ENCODE measurements at places on chromosomes 2 and 18.

DNA sequence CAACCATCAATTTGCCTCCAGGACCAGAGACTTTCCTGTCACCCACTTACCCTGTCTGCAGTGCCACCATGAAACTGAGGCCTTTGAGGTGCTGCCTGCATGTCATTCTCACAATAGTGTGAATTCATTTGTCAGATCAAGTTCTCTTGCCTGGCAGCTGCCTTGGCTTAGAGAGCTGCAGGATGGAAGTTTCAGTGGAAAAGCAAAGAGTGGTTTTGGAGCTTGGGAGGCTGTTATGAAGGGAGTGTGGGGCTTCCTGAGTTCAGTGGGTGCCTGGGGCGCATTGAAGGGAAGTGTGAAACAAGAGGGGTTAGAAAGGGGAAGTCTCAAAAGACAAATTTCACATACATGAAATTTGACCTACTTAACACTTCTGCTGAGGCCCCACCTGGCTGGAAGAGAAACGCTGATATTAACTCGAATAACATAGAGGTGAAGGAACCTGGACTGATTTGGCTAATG lies 7.9 kb upstream of the LBH start:
- DNase-seq: no peak

- DNase-seq: peak; percentile 79
Measured at GRCh38 chr2:20223407-20224163, 1.3 kb downstream of the SDC1 start.

GRCh38 chr2:143615562-143615961 lies 486.3 kb downstream of the ARHGAP15 start:
- DNase-seq: no peak

DNA sequence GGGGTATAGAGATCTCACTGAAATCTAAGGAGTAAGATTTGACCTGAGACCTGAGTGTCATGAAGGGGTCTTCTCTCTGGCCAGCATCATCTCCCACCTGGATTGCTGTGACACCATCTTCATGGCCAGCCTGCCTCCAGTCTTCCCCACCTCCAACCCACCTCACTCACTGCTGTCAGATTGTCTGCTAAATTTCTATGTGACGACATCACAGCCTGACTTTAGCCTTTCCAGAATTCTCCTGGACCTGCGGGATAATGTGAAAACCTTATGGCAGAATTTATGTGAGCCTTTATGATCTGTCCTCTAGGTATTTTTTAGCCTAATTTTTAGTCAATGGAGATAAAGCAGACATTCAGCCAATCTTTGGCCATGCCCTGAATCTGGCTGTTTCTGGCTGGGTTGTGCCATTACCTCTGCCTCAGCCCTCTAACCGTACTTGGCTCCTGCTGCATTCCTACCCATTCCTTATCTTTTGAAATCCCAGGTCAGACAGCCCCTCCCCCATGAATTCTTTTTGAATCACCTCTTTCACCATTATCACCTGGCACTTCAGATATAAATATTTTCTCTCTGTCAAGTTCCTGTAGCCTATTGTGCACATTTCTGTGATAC lies 66.4 kb upstream of the MMADHC start:
- DNase-seq: no peak

DNA sequence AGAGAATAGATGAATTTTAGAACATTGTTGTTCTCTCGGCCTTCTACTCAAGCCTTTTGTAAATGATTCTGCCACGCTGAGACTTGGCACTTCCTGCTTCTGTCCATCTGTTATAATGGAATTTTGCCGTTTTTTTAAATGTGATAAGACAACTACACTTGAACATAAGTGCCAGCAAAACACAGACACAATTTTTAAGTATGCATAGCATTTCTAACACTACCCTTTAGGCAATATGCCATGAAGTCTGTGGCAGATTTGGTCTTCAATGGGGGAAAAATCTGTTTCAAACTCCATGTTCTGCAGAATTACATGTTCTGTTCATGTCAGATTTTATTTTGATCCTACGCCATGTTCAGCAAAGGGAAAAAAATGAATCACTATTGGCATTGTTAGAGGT lies 1170.7 kb upstream of the SLC39A10 start:
- DNase-seq: no peak

DNA sequence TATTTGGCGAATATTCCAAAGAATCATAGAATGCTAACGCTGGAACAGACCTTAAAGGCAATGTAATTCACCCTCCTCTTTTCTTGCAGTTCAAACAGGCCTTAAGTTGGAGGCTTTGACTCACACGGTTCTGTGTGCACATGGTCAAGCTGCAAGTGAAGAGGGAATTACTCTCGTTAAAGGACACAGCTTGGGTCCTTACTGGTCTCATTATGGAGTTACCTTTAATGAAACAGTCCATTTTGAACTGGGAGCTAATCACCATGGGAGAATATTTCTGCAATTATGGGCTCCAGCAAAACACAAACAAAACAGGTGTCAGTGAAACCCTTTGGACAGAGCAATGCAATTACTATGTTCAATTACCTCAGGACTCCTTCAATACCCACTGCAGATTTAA lies 135.5 kb downstream of the GAREM1 start:
- no peak for DNase-seq

DNA sequence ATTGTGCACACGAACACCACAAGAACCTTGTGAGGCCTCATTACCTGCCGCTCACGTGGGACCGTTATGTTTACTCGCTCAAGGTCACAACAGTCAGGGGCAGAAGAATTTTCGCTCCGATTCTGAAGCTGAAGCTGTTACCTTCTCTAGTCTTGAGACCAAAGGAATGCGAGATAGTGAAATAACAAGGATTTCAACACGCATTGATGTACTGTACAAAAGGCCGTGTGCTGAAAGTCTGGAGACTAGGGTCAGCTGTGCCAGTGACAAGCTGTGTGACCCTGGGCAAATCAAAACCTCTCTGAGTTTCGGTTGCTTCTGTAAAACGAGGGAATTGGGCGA lies 583 bp downstream of the NEMP2 start:
- no peak for DNase-seq

DNA sequence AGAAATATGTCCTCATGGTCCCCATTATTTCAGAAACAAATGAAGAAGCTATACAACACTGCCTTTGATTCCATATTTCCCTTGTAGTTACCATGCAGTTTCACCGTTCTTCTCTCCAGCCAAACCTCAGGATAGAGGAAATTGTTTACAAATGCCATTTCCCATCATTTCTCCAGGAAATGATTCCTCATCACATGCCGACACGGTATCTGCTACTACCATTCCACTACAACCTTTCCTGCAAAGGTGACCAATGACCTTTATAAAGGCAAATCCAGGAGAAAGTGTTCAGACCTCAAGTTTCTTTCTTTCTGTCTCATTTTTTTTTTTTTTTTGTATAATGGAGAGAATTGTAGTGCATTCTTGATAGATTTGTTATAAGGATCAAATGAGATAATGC lies 460.8 kb upstream of the CDH20 start:
- DNase-seq: no peak

GRCh38 chr2:164535280-164536025 lies 85.8 kb downstream of the GRB14 start:
- no peak for DNase-seq

DNA sequence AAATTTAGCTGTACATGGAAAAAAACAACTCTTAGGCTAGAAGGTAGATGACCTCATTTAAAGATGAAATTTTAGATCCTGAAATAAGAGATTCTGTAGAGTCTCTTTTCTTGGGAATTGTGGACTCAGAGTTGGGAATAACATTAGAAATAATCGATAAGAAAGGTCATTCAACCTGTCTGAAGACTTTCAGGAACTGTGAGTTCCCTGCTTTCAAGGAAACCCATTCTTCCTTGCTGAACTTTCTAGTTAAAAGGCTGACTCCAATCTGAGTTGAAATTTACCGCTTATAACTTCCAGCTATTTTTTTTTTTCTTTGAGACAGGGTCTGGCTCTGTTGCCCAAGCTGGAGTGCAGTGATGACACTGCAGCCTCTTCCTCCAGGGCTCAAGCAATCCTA lies 16.8 kb upstream of the SMAD7 start:
- no peak for DNase-seq

GRCh38 chr2:217880891-217881290 lies 121.9 kb downstream of the TNS1 start:
- DNase-seq: no peak

- DNase-seq: no peak
Measured at GRCh38 chr2:146908776-146909175, 936.1 kb upstream of the ACVR2A start.

DNA sequence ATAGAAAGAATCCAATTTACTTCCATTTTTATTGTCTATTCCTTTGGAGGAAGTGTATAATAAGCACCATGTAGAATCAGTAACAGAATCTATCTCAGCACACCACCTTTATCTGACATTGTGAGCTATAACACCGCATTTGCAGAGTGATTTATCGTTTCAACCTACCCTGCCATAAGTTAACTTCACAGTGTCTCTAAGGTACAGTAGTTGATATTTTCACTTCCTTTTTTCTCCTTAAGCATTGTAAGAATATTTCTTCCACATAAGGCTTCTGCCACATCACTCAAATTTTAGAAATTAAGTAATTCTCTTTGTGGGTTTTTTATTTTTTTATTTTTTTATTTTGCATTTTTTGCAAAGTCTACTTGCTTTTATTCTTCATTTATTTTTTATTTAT lies 107.1 kb downstream of the TMX3 start:
- no peak for DNase-seq

DNA sequence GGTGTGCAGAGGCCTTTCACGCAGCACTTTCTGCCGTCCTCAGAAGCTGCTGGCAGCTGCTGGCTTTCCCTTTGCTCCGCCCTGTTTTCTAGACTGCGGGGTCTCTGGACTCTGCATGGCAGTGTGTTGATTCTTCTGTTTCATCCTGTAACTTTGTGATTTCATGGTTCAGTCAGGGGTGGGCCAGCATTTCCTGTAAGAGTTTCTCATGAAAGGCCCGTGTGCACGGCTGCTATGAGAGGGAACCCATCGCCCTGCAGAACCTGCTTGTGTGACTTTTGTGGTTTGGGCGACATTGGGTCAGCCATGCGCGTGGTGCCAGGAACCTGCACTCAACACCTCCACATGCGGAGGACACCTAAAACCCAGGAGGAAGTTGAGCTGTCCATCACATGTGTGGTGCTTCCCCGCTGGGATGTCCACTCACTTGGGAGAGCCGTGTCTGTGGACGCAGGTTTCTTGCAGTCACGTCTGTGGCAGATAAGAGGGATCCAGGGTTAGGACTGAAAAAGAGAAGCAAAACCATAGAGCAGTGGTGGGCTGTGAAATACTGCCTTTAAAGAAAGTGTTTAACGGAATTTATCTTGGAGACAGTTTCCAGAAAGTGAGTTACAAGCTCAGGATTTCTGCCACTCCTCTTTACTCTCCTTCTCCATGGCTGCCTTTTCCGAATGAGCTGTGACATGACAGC lies 167.3 kb upstream of the ALKAL2 start:
- no peak for DNase-seq
